ENCODE measurements at places on chromosomes 5 and 9.

GRCh38 chr5:10550222-10550995 is 13.5 kb upstream of the ANKRD33B start:
- peaks cover 16% of the 10 kb centered on the region for H3K4me1 ChIP-seq
- H3K36me3 ChIP-seq: no peaks in the 10 kb centered on the region
- H3K27ac ChIP-seq: no peak overlapping the region
- peaks cover 10% of the 10 kb centered on the region for H3K27me3 ChIP-seq
- no peak overlapping the region for H3K4me3 ChIP-seq
- DNase-seq: no peak

DNA sequence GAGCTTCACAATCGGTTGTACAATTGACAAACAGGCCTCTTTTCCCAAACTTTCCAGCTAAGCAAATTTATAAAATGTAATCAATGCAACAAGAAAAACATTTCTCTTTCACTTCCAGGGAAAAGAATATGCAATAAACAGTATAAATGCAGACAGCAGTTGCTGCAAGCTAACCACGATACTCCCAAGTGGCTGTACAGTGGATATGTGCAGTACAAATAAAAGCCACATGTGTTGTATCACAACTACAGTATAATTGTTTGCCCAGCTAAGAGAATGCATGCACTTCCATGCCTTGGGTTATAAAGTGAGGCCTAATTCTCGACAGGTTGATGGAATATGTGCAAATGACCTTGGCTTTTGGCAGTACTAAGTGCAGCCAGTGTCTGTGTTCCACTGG is 16.7 kb upstream of the PDCL start:
- H3K36me3 ChIP-seq: peaks cover 21% of the 10 kb centered on the region
- H3K27ac ChIP-seq: no peak overlapping the region
- H3K4me3 ChIP-seq: no peak overlapping the region
- no peak for DNase-seq
- H3K4me1 ChIP-seq: peaks cover 36% of the 10 kb centered on the region
- no peaks in the 10 kb centered on the region for H3K27me3 ChIP-seq

DNA sequence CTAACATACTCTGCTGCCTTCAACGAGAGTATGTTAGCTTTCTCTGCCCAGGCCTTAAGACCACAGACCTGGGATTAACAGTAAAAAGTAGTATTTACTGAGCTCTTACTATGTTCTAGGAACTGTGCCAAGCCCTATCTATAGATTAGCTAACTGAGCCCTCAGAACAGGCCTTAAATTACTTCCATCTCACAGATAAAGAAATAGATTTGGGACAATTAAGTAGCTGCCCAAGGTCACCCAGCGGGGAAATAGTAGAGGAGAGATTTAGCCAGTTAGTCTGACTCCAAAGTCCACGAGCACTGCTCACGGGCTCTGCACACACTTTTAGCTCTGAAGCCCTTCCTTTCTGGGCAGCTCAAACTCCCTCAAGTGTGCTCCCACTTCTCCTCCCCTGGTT is 64.5 kb upstream of the EQTN start:
- no peak overlapping the region for H3K27ac ChIP-seq
- peaks cover 19% of the 10 kb centered on the region for H3K4me1 ChIP-seq
- no peaks in the 10 kb centered on the region for H3K36me3 ChIP-seq
- no peaks in the 10 kb centered on the region for H3K27me3 ChIP-seq
- H3K4me3 ChIP-seq: no peak overlapping the region

- peaks cover 4% of the 10 kb centered on the region for H3K36me3 ChIP-seq
- peaks cover 3% of the 10 kb centered on the region for H3K27me3 ChIP-seq
- H3K4me1 ChIP-seq: peaks cover 10% of the 10 kb centered on the region
- no peak for DNase-seq
- no peak overlapping the region for H3K4me3 ChIP-seq
These were observed 104.9 kb downstream of the PAM start for GRCh38 chr5:102860035-102860434.
